GM04504 (cell line): ENCODE measurements at places on chromosomes 5 and 9.
A peak's percentile ranks its signal among the peaks of the same experiment; 100 is the strongest.

DNA sequence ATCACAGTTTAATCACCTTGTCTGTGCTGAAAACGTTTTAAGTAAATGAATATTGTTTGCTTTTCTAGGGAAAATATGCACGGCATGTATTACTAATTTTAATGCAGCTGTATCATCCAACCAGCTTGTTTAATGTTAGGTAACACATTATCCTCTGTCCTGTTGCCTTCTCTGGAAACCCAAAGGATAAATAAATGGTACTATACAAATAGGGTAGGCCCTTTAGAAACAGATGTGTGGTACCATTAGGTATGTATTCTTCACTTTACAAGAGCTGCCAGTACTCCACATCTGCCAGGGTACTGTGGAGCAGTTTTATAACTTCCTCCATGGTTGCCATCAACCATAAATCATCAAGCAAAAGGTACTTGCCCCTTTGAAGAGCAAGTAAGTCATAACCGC lies 42.9 kb downstream of the FAF2 start:
- no peak for DNase-seq

DNA sequence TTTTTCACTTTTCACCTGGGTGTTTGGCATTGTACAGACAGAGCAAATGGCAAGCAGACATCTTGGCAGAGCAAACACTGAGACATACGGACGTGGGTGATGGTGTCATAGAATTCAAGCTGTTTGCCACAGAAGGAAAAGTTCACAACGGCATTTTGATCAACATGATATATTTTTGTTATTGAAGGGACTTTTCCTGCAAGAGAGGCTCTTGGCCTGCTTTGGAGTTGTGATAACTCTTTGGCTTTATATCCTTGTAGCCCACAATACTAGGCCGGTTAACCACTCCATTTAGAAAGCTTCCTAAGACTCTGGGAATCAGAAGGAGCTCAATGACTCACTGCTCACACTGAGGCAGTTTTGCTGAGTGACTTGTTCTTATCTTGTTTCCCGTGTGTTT lies 1038.3 kb downstream of the TLE1 start:
- DNase-seq = no peak

DNA sequence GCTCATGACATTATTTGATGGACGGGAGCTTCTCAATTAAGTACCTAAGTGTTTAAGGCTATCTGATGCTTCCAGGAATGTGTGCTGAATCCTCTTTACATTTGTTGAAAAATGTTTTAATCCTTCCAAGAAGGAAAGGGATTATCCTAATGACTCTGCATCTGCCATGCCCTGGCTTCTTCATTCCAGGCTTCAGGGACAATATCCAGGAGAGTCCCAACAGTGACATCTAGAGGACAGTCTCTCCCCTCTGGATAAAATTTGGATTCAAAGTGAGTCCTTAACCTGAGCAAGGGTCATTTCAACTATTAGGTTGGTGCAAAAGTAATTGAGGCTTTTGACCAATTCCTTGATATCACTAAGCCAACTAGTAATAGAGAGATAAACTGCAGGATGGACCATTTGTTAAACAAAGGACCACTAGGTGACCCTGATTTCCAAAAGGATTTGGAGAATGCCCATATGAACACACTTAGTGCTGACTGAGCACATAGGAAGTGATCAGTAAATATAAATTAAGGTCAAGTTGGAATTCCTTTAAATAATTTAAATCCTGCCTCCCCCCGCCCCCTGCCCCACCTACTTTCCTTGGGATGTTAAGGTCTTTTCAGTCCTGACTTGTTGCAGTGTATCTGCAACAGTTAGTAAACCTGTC lies 19.1 kb downstream of the TNFSF8 start:
- DNase-seq = peak; percentile 42

GRCh38 chr9:133788819-133789717 lies 50.9 kb upstream of the SARDH start:
- DNase-seq = no peak

- no peak for DNase-seq
These were observed 213.4 kb upstream of the ELL2 start for GRCh38 chr5:96175090-96175489.

DNA sequence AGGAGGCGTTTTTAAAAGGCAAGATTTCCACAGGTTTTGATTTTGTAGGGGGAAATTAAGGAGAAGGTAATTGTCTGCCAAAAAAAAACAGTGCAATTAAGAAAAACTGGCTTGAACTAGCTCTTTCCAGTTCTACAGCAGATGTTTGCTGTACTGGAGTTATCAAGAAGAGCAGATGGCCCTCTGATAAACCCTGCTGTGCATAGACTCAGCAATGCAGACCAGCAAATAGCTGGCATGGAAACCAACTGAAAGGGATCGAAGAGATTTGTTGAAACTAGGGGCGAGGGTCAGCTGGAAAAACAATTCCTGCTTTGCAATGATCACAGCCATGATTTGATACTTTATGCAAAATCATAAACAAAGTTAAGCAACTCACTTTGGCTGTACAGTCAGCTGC lies 17.8 kb upstream of the BHMT start:
- DNase-seq = no peak

- no peak for DNase-seq
These were observed 70.6 kb downstream of the HMCN2 start for GRCh38 chr9:130336027-130336610.

DNA sequence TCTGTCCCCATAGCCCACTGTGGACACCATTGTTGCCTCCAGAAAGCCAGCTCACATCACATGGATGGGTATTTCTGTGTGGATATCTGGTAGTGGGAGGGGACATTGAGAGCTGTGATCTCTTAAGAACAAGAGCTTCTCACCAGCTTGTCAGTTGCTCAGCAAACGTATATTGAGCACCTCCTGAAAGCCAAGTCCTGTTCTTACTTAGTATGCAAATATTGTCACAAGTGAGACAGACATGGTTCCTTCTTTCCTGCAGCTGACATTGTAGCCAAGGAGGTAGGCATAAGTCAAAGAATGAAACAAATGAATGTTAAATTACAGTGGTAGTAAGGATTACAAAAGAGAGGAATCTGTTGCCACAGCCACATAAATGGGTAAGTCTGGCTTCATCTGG lies 3.8 kb downstream of the TCOF1 start:
- no peak for DNase-seq
